ENCODE measurements at places on chromosomes 7 and 10.

GRCh38 chr7:150959739-150960734 lies 18.1 kb downstream of the KCNH2 start:
- DNase-seq = no peak

DNA sequence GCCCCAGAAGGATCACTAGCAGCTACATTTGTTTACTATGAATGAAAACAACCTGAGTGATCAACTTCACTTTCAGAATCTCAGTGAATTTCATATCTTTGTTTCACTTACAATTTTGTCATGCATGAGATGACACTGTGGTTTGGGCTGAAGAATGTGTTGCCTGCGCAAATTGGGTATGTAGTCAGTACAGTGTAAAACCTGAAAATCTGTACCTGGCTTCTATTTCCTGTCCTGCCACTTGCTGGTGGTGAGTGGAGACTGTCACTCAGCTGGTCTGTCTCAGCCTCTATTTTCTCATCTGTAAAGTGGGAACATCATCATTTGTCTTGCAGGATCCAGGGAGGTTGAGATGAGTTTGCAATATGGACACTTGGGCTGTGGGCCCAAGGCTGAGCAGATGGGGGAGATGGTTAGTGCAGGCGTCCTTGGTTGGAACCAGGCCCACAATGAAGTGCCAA lies 118.0 kb downstream of the WDFY4 start:
- DNase-seq = no peak

DNA sequence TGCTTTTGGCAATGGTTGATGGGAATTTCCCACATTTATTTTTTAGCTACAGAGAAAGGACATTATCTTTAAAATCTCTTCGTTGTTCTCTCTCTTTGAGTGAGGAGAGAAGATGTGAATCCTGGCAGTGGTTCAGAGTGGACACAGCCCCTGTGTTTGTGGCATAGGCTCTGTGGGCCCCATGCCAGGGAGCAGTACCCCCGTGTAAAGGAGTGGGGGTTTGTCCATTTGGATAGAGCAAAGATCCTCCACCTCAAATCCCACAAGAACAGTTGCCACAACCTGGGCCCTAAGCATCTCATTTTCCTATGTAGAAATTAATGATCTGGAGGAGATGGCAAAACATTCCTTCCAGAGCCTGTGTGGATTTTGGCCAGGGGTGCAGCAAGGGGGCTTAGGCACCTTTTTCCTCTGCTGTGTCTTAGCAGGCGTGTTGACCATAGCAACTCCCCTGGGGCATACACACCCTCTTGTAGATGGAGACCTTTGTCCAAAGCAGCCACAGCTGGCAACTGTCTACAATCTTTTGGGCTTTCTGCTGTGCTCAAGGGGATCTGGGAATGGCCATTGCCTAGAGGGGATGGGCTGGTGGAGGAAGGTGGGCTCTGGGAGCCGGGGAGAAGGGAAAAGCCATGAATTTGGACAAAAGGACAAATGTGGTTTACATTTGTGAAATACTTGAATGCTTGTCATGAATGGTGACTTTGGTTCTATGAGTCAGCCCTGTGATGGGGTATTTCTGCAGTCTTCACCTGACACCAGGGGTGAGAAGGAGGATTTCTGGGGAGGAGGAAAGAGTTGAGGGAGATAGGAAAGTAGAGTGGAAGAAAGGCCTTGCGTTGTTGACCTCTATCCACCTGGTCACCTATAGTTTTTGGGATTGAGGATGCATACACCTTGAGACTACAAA lies 92.0 kb downstream of the TCF7L2 start:
- DNase-seq = no peak

DNA sequence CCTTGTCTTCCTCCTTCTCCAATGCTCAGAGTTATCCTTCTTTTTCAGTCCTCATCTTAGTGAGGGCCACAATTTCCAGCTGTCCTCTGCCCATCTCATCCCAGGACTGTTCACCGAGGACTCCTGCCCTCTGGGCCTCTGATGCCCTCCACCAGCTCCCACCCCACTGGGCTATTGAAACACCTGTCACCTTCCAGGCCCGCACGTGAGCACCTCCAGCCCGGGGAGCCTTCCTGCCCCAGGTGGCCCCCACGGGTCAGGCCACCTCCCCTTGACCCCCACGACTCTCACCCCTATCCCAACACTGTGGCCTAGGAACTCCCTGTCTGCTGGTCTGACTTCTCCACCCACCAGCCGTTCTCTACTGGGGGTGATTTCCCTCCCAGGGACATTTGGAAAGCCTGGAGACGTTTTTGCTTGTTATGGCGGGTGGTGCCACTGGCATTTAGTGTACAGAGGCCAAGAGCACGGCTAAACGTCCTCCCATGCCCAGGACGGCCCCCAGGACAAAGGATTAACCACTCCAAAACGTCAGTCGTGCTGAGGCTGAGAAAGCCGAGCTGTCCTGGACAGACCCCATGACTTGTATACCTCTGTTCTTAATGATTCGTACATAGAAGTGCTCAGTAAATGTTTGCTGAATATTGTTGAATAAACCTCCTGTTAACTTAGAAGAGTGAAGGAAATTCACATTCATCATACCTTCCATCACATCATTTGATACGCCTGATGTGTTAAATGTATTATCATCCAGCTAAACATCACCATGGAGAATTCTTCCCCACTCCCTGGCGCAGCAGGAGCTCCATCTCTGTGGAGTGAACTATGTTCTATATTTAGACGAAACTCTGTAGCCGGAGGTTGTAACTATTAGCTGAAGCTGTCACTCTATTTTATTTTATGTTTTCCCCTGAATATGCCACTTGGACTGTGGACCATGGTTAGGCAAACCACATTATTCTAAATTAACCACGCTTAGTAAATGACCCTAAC lies 270.1 kb upstream of the SHH start:
- no peak for DNase-seq

DNA sequence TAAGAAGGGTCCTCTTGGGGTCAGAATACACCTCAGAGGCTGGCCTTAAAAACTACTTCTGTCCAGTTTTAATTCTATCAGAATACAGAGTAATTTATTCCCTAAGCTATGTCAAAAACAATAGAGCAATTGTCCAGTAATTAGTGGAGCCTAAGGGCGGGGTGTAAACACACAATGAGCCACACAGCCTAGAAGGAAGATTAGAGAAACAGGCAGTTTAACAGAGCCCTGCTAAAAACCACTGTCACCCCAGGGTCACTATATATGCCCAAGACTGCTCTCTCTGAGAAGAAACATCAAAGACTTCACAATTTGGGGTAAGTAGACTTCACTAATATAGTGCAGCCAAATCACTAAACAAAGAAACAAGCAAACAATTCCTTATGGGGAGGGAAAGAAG lies 27.2 kb upstream of the WNT2 start:
- no peak for DNase-seq

DNA sequence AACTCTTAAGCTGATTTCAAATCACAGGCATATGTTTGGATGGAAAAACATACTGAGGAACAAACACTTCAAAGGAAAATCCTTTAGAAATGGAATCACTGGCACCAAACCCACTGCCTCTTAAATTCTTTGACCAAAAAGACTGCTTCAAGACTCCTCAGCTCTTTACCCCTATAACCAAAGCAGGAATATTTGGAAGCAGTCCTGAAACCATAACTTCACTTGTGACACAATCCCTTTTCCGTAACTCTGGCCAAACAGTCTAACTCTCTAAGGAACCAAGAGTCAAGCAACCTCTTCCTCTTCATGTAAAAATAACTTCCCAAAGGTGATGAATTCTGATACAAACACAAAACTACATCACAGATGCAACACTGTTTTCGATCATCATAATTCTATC lies 104.3 kb downstream of the MTERF1 start:
- no peak for DNase-seq

DNA sequence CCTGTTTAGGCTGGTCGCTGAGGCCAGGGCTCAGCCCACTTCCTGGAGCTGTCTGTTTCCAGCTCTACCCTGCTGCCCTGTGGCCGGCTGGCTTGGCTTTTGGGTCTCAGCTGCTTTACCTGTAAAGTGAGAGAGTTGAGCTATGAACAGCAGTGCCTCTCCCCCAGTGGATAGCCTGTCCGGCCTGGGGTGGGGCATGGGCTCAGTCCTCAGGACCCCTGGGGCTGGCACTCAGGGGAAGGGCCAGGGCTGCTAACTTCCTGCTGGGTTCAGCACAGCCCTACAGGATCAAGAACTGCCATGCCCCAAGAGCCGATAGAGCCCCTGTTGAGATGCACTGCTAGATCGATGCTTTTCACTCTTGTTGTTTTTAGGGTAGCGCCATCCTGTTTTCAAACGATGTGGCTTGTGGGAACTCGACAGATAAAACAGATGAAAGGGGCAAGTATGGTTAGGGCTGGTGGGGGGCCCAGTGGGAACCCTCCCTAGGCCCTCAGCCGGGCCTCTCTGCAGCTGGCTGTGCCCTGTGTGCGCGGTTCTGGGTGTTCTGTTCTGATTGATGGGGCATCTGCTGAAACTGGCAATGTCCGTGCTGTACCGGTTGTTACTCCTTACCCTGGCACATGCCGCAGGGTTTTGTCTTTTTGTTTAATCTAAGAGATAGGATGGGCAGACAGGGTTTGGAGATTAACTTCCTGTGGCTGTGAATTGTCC lies 10.0 kb upstream of the SFRP5 start:
- peak; percentile 29 for DNase-seq

DNA sequence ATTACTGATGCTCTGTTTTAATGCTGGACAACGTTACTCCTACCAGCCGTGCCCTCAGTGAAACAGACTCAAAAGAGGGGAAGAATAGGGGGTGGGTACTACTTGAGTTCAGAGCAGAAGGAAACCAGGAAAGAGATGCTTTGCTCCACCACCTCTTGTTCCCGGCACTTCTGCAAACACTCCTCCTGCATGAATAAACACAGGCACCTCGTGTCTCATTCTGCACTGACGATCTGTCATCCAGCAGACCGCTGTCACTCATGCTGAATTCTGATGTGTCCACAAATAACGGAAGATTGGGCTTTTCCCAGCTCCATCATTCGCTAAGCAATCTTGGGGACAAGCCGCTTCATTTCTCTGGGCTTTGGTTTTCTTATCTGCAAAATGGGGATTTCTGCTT lies 26.7 kb downstream of the YWHAG start:
- DNase-seq = no peak

GRCh38 chr10:69412232-69412790 lies 4.4 kb downstream of the TACR2 start:
- DNase-seq = no peak

DNA sequence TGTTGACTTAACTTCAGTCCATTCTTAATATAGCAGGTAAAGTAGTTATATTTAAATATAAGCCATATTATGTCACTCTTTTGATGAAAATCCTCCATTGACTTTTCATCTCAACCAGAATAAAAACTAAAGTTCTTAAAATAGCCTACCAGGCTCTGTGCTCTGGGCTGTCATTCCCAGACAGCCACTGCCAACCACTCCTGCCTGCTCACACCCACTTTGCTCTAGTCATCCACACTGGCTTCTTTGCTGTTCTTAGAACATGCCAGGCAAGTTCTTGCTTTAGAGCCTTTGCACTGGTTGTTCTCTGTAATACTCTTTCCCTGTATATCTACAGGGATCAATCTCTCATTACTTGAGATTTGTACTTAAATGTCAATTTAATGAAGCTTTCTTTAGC lies 80.6 kb downstream of the ZEB1 start:
- no peak for DNase-seq

DNA sequence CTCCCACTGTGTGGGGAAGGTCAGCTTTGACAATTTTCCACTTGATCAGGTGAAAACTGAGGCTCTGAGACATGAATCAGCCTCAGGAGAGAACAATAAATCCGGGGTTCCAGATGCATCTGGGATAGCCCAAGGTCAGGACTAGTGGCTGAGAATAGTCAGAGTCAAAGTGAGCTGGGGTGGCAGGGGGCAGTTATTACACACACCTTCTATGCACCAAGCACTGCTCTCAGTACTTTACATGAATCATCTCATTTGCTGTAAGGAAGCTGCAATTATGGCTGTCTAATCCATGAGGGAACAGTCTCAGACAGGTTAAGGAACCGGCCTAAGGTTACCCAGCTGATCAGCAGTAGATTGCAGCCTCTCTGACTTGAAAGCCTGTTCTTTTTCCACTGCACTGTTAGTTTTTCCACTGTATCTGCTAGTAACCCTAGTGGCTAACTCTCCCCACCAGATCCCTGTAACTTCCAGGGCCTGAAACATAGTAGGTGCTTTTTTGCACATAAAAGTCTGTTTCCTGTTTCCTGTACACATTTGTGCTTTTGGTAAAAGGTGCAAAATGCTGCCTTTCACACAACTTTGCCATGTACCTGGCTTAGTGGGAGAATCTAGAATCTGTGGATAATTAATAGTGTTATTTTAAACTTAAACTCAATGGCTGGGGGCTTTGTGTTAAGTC lies 125.9 kb downstream of the EMX2 start:
- DNase-seq = no peak

DNA sequence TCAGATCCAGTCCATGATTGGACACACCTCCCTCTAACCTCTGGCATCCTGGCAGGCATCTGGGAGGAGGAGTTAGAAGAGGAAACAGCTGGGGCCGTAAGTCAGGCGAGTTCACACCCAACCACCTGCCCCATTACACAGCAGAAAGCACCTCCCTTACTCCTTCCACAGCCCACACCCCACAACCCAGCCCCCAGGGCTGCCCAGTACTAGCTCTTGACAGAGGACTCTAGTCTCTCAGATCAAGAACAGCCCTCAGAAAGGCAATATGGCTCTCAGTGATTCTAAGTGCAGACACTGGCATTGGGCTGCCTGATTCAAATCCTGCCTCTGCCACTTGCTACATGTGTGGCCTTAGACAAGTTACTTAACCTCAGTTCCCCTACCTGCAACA lies 34.1 kb downstream of the KCNMA1 start:
- no peak for DNase-seq

- no peak for DNase-seq
Observed at GRCh38 chr10:14153570-14154055, 177.1 kb downstream of the FRMD4A start.

GRCh38 chr7:120274899-120275298 lies 1.9 kb downstream of the KCND2 start:
- no peak for DNase-seq

DNA sequence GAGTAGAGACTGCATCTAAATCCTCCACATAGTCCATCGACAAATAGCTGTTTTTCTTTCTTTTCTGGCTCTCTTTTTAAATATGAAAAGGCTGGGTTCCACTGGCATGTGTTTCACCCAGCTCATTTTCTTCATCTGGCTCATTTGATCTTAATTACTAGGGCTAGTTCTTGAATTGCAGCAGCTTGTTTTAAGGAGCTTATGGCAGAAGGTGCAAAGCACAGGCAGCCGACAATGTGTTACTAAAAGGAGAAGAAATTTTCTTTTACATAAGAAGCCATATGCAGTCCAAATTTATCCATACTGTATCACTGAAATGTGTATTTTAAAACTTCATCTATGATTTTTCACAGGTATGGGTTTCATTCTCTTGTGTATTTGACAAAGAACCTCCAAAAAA lies 205.6 kb upstream of the PTER start:
- no peak for DNase-seq

- no peak for DNase-seq
Observed at GRCh38 chr10:11192304-11193000, 174.8 kb downstream of the CELF2 start.

- DNase-seq = no peak
Observed at GRCh38 chr7:106978425-106979420, 65.8 kb upstream of the PRKAR2B start.

GRCh38 chr7:140304191-140304799 lies 94.0 kb downstream of the SLC37A3 start:
- DNase-seq = peak; percentile 7

Data from T-cell (primary cell).